ENCODE measurements at places on chromosomes 1 and 21. TPM values are rescaled to one million over a fixed set of nuclear protein-coding genes. Genes with fewer than 3 reads are reported as not detected.

SEMA6C gene
- 175 TPM for total RNA-seq

DNA sequence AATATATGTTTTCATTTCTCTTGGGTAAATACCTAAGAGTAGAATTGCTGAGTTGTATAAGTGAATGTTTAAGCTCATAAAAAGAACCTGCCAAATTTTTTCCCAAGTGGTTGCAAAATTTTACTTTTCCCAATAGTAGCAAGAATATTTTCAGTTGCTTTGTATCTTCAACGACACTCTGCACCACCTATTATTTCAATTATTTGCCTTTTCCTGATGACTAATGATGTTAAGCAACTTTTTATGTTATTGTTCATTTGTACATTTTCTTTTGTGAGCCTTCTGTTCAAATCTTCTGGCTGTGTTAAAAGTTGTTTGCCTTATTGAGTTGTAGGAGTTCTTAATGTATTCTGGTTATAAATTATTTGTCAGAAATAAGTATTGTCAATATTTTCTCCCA, 299.1 kb upstream of the NRIP1 start:
- DNase-seq, result no peak

ST6GALNAC3 gene
- 0.87 TPM for total RNA-seq

GRCh38 chr1:13667691-13668090, 32.3 kb upstream of the PRDM2 start:
- DNase-seq, result no peak

DNA sequence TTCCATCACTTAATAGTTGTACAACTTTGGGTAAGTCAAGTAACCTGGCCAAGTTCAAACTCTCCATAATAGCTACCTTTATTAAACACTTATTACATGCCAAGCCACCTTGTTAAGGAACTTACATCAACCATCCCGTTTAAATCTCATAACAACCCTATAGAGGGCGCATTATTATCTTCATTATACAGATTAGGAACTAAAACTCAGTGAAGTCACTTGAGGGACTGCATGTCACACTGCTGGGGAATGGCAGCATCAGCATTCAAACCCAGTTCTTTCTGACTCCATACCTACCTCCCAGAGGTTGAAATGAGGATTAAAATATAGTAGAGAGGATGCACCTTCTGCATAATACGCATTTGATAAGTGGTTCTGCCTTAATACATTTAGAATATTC, 47.1 kb upstream of the PLA2G2C start:
- no peak for DNase-seq

Data from testis (tissue), 5 donors.